GM10248 (cell line): ENCODE measurements at places on chromosomes 11 and 22.
A peak's percentile ranks its signal among the peaks of the same experiment; 100 is the strongest.

GRCh38 chr11:8097468-8097867 lies 16.5 kb downstream of the TUB start:
- DNase-seq, result no peak

DNA sequence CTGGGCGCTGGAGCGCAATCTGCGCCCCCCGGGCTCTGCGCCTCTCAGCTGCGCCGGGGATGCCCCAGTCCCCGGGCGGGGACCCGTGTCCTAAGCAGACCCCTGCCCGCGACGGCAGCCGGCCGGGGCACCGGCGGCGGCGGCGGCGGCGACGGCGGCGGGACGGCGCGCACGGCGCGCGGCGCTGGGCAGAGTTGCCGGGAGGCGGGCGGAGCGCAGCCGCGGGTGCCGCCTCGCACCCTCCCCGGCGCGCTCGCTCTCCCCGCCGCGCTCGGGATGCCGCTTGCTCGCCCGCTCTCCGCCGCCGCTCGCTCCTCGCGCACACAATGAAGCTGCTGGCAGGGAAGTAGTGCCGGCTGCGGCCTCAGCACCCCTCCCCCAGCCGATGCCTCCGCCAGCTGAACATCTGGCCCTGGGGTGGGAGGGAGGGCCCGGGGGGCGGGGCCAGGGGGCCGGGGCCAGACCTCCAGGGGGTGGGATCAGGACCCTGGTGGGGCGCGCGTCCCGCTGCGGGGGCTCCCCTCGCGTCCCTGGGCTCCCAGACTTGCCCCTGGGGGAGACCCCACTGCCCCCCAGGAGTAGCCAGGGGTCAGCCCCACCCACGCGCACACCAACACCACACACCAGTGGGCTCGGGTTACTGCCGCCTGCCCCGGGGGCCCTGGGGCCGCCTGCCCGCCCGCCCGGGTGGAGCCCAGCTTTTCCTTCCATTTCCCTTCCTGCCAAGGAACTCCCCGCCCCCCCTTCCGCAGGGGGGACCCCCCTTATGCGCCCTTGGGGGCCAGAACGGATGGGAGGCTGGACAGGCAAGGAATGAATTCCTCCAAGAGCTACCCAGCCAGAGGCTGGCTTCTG lies at the start of gene RCOR2:
RCOR2 (minus strand) TSS at position 328 of the 855 bp plus-strand sequence. CDS start 708 bp downstream, outside the sequence.
- peak; percentile 85 for DNase-seq

DNA sequence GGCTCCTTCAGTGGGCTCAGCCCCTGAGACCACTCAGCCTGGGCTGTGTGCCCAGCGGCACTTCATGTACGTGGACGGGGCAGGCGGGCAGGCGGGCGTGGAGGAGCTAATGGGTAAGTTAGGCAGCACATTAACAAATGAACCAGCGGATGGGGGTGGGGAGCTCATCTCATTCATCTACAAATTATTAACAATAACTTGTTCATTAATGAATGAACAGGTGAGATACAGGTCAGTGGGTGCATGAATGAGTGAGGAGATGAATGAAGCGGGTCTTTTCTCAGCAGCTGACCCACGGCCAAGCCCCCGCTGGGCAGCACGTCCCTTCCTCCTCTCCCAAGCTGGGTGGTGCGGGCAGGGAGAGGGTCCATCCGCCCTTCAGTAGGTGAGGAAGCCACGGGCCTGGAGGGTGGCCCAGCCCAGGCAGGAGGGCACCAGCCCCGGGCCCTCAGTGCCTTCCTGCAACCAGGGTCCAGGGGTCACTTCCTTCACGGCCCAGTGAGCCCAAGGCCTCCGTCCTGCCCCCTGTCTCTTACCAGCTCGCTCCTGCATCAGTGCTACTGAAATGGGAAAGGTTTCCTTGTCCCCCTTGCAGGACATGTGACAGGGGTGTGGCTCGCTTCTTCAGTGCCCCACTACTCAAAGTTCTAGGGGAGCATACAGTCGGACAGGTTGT lies 60.5 kb upstream of the KCNQ1OT1 start:
- DNase-seq, result no peak

GRCh38 chr22:27788500-27789288 lies 12.9 kb downstream of the MN1 start:
- DNase-seq, result no peak

- no peak for DNase-seq
Observed at GRCh38 chr22:37336579-37336978, 54.3 kb downstream of the CYTH4 start.

GRCh38 chr11:66472054-66472453 lies 5.3 kb downstream of the PELI3 start:
- DNase-seq, result no peak
